ENCODE measurements at places on chromosomes 4 and X.

DNA sequence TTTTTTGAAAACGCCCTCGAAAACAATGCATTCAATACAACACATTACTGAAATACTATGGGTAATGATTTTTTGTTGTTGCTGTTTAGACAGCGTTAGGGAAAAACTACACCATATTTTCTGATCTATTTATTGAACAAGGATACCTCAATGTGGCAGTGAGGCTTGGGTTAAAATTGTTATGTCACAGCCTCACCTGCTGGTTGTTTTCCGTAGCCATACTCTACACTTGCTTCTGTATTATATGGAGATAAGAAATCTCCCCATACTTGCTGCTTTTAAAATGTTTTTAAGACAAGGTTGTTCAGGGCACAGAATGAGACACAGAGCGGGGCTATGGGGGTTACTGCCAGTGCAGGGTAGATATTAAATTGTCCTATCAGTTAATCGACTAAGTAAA, 221.6 kb upstream of the FTHL17 start:
- no peak for DNase-seq

DNA sequence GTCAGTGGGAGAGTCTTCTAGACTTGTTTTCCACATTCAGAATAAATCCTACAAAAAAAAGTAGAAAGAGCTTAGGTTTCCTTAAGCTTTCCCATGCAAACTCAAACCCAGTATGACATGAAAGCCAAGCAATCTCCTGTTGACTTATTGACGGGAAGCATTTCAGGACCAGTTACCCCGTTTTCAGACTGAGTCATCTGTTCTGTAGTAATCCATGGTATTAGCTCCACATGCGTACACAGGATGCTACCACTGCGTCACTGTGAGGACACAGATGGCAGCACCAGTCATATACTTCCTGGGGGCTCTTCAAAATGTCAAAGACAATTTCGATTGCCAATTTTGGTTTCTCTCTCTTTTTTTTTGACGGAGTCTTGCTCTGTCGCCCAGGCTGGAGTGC, 224.9 kb upstream of the MAD2L1 start:
- DNase-seq, result no peak

DNA sequence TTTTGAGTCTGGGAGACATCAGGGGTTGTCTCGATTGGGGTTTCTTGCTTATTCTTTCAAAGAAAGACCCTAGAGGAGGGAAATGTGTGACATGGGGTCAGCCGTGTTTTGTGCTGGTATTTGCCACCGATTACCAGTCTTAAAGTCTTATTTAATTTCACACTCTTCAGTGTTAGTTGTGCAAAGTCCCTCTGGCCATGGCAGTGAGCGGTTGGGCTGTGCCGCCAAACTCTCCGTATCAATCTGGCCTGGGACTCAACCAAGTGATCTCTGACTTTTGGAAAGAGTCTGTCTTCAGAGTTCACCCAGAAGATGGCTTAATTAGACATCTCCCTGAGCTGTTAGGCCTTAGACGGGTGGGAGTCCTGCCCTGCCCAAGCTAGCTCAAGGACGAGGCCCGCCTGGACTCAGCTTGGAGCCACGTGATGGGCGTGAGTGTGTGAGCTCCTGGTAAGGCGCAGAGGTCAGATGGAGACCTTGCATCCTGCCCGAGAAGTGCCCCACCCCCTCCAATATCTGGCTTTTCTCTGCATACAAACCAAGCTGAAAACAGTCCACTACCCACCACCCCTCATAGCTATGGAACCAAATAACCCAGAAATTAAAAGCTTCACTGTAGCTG, 3.8 kb upstream of the PITX2 start:
- no peak for DNase-seq

GRCh38 chr4:148078061-148078460, 346.2 kb downstream of the ARHGAP10 start:
- no peak for DNase-seq

- no peak for DNase-seq
Measured at GRCh38 chrX:136784231-136784630, 3.5 kb upstream of the ARHGEF6 start.

DNA sequence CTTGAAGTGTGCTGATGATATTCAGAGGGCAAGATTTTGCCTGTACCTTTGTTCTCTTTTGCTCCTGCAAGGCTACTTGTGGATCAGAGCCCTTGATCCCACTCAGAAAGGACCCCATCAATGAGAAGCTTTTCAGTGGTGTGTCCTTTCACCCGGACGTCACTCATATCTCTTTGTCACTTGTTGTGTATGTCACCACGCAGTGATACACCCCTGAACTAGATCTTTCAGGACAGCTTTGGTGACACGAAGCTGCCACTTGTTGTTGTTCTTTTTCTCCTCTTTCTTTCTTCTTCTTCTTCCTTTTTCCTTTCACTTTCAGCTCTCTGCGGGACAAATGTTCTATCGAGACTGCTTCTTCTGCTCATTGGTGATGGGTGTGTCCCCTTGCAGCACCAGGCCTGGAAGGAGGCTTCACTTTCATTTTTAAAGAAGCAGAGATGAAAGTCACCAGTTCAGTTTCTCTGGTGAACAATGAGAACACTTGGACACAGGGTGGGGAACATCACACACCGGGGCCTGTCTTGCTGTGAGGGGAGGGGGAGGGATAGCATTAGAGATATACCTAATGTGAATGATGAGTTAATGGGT, 83.6 kb downstream of the NBDY start:
- no peak for DNase-seq

DNA sequence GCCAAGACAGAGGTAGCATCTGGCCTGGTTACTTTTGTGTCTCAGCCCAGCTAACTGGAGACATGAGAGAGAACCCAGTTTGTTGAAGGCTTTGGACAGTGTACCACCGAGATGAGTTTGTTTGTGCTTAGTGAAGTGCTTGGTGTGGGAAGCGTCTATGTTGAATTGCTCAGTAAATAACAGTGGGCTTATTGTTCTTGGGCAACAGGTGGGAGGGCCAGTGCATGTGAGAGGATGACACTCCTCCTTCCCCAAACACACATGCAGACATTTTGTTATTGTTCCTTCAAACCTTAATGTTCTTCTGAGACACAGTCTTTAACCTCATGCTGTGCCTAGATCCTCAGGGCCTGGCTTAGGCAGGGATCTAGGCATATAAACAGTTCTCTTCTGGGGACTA, 39.7 kb downstream of the MSN start:
- no peak for DNase-seq

DNA sequence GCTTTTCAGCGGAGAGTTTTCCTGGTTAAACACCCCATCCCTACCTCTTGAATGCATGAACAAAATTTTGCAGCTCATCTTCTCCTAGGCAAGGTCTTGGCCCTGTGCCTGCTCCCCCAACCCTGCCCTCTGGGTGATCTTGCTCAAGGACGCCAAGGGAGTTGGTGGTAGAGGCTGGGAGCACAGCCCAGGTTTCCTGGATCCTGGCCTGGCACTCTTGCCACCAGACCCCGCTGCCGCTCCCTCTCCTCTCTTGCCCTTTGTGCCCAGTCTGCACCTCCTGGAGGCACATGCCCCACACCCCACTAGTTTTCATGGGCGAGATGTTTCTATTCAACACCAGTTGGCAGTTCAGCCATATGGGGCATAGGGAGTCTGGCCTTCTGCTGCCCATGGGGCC, 37.3 kb downstream of the TSC22D3 start:
- DNase-seq, result peak; percentile 80

DNA sequence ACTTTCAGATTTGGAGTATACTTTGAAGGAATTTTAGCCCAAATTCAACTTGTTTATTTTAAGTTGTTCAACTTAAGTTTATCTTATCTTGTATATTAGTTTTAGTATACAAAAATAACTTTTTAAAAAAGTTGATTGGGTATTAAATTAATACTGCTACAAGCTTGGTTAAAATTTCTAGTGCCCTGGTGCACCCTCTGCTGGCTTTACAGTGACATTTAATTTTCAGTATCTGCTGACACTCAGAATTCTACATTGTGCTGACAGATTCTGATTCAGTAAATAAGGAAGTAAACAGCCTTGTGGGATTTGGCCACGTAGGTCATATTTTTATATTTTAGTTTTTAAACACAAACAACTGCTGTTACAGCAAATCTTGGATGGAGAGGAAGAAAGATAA, 2.9 kb downstream of the EDA start:
- DNase-seq, result no peak

- DNase-seq, result no peak
Measured at GRCh38 chr4:88040707-88041106, 33.3 kb downstream of the PKD2 start.

DNA sequence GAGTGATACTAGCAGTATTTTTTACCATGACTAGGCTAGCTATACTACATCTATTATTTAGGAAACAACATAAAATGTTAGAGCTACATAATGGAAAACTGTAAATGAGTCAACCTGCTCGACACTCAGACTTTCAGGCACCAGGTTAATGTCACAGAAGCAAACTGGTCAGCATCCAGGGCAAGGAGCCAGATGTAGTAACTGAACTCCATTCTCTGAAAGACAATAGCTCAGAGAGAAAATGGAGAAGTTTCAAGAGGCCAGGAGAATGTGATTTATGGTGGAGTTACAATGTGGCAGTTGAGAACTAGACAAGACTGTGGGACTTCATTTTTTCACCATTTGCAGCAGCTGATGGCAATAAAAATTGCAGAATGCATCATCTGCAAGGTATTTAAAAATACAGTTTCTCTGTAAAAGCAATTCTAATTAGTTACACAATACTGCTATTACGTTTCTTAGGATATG, 342.7 kb upstream of the PABPC4L start:
- no peak for DNase-seq

DNA sequence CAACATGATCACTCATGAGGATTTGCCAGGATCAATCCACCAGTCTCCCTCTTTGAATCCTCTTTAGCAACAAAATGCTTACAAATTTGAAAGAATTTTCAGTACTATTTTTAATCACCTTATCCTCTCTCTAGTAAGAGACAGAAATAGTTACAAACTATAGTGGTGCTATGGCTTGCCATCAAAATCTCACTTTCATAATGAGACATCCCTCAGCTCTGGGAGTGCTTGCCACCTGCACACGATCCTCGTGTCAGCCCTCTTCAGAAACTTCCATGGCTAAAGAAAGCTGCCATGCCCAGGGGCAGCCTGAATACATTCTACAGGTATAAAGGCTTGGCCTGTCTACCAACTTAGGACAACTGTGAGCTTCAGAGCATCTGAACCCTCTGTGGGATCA, 5.1 kb upstream of the DHX15 start:
- no peak for DNase-seq

DNA sequence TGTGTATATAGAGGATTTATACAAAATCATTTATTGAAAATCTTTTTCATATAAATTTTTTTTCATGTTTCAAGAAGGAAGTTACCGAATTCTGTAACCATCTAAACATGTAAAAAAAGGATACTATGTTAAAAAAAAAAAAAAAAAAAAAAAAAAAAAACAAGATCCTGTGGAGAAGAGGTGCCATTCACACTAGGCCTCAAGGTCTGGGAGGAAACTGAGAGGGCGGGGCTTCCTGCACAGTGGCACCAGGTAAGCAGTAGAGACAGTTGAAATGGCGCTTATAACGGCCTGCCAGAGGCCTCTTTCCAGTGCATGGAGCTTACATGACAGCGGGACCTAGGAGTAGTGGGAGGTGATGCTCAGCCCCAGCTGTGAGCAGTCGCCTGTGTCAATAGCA, 17.5 kb downstream of the TRAPPC2 start:
- no peak for DNase-seq

DNA sequence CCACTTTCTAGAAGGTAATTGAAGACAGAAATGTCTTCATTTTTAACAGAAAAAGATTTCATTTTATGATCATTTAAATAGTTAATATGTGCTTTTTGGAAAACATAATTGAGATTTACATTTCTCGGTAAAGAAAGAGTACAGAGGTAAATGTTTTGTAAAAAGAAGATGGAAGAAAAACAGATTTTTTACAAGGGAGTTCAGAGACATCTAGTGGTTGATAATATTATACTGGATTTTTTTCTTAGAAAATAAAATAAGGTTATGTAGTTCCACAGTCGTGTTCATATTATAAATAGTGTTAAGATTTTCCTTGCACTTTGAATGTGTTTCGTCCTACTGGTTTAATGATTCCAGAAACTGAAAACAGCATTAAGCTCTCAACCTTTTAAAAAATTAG, 60.6 kb downstream of the SMARCA1 start:
- DNase-seq, result no peak

DNA sequence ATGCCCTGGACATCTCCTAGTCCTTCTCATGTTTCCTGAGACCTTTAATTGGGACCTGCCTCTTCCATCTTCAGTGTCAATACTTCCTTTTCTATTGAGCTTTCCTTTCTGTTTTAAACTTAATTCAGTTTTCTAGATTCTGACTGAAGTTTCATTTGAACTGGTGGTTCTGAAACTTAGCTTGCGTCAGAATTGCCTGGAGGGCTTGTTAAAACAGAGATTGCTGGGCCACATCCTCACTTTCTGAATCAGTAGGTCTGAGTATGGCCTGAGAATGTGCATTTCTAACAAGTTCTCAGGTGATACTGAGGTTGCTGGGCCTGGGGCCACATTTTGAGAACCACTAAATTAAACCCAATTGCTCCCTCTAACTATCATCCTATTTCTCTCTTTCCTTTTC, 152.1 kb upstream of the DGKK start:
- DNase-seq, result no peak

DNA sequence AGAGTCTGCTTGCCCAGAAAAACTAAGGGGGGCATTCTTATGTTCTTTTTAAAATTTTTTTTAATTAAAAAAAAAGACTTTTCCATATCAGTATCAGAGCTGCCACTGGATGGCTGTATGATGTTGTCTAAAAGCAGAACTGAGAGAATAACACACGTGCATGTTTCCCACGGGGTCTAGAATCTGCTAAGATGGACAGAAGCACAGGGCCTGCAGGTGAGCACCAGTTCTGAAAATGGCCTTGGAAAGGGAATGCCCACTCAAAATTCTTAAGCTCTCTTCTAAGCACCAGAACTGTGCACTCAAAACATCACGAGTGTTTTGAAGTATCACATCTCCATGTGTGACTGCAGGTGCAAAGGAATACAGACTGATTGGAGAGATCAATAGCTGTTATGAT, 61.1 kb downstream of the ARAP2 start:
- no peak for DNase-seq

GRCh38 chrX:46637938-46638337, 64.4 kb downstream of the CHST7 start:
- no peak for DNase-seq
